Karpas-422 (cell line): ENCODE measurements at places on chromosomes 2 and 18. TPM values are rescaled to one million over a fixed set of nuclear protein-coding genes. Genes with fewer than 3 reads are reported as not detected.

Gene NEU2
- total RNA-seq, result not detected in 2 replicates

Gene C2orf80
- total RNA-seq, result not detected in 2 replicates

Gene DNAH6
- total RNA-seq, result under 0.01 and 0.15 TPM in 2 replicates

Gene PCARE
- total RNA-seq, result not detected in 2 replicates

Gene UGT1A5
- not detected in 2 replicates for total RNA-seq

DNA sequence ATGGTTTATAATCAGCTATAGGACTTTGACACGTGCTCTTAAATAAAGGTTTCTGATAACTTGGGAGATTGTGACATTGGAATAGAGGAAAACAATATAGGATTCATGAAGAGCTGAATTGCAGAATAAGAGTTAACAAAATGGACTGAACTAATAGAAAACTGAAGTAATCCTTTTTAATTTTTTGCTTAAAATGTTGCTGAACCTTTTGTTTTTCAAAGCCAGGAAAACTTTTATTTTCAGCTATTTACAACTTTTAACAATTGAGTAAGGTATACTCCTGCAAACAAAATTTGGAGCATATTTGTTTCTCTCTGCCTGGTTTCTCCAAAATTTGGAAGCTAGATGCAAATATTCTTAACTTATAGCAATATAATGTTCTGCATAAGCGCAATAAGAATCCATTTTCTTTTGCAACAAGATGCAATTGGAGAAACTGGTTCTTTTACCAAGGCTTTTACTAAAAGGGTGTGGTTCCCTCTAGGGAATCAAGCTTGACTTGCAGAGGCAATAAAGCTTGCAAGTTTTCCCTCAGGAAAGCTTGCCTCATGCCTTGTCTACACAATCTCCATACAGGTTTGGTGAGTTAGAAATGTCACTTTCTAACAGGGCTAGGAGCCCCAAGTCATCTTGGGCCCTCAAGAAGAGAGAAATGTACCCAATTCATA is 10.3 kb upstream of the PDK1 start:
- no peak for DNase-seq

GRCh38 chr2:5991305-5991968 is 299.3 kb downstream of the SOX11 start:
- no peak for DNase-seq

- DNase-seq, result no peak
Measured at GRCh38 chr2:153101187-153101586, 377.4 kb downstream of the RPRM start.

DNA sequence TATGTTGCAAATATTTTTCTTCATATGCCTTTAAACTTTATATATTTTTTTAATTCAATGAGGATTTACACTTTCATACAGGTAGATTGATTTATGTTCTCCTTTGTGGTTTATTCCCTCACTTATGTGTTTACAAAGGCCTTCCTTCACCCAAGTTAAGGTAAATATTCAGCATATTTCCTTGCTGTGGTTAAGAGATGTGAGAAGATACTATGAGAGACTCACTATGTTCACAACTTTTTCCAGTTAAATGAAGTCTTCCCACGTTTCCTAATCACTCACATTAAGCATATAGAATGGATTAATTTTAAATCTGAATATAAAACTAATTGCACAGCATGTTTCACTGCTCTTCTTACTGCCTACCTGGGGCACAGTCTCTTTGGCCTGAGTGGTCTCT is 597 bp downstream of the PECR start:
- no peak for DNase-seq

GRCh38 chr2:7165736-7166135 is 248.5 kb downstream of the RNF144A start:
- DNase-seq, result no peak

- DNase-seq, result no peak
Measured at GRCh38 chr2:132747046-132747445, 77.0 kb upstream of the LYPD1 start.

DNA sequence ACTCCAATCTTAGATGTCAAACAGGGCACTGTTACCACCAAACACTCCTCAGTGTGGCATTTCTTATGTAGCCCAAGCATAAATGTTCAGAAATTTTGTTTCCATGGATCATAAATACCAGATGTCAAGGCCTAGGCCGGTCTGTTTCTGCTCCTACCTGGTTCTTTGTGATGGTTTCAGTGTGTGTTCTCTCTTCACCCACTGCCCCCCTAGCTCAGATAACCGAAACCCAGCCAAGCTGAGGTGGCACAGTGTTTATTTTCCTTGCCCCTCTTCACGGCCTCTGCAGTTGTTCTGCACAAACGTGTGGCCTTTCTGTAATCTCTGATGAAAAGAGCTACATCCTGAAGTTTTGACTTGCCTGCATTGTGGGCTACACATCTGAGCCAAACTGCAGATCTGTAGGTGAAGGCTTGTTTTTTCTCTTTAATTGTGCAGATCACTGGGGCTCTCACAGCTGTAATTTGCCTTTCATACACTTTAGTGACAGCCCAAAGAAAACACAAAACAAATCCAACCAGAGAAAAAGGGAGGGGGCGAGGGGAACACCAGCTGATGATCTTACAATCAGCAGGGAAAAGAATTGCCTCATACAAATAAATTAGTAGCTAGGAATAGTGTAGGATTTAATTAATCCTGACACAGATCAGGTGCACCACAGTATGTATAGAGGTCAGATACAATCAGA is 99.1 kb downstream of the NRP2 start:
- no peak for DNase-seq

DNA sequence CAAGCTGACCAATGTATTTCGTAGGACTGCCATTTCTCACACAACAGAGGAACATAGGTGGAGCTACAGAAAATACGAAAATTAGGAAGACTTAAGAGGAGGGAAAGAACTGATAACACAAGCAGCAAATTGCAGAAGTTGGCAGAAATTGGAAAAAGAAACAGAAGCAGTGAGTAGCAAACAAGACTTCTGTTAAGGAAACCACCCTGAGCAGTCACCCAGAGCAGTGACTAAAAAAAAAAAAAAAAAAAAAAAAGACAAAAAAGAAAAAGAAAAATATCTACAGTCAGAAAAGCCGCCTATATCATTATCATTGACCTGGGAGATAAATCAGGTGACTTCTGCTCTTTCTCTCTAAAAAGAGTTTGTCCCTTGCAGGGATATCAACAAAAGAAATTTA is 21.4 kb downstream of the STK17B start:
- no peak for DNase-seq

- DNase-seq, result no peak
Measured at GRCh38 chr2:124542932-124543640, 518.0 kb downstream of the CNTNAP5 start.

DNA sequence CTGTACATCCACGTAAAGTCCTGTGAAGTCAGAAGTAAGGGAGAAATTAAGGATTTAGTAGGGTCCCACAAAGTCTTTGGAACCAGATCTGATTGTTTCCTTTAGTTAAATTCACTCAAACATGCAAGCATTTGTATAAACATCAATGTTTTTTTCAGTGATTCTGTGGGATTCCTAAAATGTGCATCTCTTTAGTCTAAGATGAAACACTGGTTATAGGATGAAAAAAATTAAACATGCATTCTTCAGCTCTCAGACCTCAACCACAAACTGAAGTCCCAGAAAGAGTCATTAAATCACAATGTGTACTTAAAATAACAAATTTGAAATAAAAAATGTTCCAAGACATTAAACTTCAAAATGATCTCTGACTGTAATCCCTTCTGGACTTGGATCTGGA is 76.5 kb upstream of the APCDD1 start:
- DNase-seq, result no peak
